ENCODE measurements at places on chromosomes 3 and 15. TPM values are rescaled to one million over a fixed set of nuclear protein-coding genes. Genes with fewer than 3 reads are reported as not detected.

STAC gene
- 22.9 TPM for total RNA-seq

GOLGA6L7 gene
- total RNA-seq = not detected

TMEM43 gene
- 27.6 TPM for total RNA-seq

CYP1A2 gene
- total RNA-seq = not detected

NKIRAS1 gene
- 9.7 TPM for total RNA-seq

DNA sequence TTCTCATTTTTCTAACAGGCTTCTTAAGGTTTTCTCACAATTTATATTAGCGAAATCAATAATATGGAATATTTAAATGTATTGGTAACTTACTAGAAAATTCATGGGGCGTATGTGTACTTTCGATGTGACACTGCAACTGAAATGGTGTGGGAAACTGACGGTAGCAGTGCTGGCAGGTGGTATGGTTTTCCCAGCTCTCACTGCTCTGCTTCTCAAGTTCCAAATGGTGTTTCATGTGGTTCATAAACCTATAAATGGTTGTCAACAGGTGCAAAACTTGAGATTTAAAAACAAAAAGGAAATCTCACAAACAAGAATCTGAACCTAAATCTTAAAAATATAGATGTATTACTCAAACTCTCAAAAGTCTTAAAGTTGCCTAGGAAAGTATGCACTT lies 54.7 kb downstream of the ZNF280D start:
- no peak for DNase-seq

DNA sequence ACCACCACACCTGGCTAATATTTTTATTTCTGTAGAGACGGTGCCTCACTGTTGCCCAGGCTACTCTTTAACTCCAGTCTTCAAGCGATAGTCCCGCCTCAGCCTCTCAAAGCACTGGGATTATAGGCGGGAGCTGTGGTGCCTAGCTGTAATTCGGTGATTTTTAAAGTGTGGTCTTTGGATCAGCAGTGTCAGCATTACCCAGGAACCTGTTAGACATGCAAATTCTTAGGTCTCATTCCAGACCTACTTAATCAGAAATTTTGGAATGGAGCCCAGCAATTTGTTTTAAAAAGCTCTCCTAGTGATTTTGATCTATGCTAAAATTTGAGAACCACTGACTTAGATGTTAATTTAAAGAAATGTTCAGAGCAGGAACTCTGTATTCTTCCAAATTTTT lies 51.9 kb downstream of the GOLM2 start:
- peak; percentile 30 for DNase-seq

DNA sequence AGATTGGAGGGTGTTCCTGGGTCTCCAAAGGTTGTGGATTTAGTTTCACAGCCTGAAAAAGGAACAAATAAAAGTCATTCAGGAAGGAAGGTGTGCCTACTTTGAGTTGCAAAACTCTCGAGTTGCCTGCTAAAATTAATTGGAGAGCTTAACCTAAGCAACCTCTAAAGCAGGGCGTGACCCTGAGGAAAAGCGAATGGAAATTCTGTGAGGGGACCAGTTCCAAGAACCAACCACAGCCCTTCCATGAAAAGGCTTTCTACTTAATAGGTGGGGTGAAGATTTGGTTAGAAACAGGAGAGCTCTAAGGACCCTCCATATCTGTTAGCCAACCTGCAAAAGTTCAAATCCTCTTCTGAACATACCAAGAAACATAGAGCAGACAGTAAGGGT lies 1.5 kb downstream of the CD80 start:
- no peak for DNase-seq

DNA sequence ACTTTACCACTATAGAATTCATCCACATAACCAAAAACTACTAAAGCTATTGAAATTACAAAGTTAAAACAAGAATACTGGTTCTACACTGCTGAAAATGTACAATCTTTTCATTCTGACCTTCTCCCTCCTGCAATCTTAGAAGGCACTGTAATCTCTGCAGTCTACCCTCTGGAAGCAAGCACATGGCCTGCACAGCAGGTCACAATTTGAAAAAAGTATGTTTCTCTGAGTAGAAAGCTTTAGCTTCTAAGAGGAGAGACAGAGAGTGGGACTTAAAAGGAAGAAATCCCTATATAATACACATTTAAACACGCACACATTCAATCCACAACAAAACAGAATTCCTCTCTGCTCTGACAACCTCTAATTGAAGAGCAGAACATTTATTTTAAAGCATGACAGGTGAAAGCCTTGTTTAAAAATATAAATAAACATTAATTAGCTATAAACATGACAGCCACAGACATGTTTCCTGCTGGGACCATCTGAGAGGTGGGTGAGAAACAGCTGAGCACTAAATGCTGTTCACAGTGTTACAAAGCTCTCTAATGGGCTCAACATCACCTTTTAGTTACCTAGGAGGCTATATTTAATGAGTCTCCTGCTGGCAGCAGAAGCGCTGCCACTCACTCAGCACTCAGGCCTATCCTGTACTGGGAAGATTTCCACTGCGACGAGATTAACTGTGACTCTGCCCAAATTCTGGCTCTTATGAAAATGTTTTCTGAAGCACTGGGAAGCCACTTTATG lies 447.4 kb downstream of the AGBL1 start:
- DNase-seq = no peak

- no peak for DNase-seq
These were observed 17.8 kb downstream of the SPTBN5 start for GRCh38 chr15:41876007-41876406.

DNA sequence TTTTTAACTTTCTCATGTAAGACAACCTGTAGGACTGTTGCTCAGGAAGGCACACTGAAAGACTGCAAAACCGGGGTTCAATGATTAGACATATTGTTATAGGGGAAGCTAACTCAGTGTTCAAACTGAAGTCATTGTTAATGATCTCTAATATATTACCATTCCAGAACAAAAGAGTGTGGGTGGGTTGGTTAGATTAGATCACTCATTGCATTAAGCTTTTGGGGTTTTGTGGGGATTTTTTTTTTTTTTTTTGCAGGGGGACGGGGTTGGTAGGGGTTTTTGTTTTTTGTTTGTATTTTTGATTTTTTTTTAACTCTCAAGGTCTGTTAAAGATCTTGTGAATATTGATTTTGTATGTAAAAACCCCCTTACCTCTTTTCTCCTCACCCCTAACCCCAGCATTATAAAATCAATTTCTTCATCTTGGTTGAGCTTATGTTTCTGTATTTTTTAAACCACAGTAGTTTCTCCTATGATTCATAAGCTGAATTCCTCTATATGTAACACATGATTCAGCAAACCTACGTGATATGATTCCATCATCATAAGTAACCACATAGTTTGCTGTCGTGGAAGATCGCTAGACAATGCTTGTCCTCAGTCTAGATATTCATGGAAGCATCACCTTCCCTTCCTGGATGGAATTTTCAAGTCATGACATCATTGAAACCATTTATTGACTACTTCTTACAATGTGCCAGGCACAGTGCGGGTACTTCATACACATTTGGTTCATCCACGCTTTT lies 544.1 kb upstream of the MDFIC2 start:
- DNase-seq = no peak

- no peak for DNase-seq
These were observed 277.6 kb upstream of the STT3B start for GRCh38 chr3:31255007-31255581.

- DNase-seq = no peak
These were observed 124.1 kb downstream of the DGKG start for GRCh38 chr3:186237915-186238314.

DNA sequence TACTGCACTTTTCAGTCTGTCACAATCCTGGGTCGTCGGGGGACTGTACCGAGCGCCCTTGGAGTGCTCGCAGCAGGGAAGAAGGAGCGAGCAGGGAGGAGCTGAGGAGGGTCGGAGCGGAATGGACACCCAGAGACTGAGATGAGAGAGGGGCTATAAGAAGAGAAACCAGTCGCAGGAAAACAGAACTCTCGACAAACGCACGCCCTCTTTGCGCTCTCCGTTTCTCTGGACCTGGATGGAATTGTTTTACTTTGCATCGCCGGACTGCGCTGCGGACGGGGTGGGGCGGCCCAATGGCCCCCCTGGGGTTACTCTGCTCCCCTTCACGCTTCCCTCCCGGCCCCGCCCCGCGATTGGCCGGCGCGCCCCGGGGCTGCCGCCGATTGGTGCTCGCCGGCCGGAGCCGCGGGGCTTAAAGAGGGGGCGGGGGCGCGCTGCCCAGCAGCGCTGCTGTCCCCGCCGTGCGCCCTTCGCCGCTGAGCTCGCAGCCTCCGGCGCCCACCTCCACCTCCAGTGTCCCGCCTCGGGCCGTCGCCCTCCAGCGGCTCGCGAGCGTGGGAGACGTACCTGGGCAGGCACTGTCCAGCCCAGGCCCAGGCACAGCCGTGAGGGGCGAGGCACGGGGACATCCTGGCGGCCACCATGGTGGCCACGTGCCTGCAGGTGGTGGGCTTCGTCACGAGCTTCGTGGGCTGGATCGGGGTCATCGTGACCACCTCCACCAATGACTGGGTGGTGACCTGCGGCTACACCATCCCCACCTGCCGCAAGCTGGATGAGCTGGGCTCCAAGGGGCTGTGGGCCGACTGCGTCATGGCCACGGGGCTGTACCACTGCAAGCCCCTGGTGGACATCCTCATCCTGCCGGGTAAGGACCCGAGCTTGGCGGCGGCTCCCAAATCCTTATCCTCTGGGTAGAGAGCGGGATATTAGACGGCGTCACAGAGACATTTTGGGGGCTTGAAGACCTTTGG lies at the start of gene CLDN11:
Gene CLDN11, plus strand, starts transcription at position 447 of the 977 bp plus-strand sequence. Its CDS starts 199 bp downstream, at position 646.
- DNase-seq = peak; percentile 83

Measured in GM23338 (cell line).